ENCODE measurements at places on chromosomes 5 and 9.

DNA sequence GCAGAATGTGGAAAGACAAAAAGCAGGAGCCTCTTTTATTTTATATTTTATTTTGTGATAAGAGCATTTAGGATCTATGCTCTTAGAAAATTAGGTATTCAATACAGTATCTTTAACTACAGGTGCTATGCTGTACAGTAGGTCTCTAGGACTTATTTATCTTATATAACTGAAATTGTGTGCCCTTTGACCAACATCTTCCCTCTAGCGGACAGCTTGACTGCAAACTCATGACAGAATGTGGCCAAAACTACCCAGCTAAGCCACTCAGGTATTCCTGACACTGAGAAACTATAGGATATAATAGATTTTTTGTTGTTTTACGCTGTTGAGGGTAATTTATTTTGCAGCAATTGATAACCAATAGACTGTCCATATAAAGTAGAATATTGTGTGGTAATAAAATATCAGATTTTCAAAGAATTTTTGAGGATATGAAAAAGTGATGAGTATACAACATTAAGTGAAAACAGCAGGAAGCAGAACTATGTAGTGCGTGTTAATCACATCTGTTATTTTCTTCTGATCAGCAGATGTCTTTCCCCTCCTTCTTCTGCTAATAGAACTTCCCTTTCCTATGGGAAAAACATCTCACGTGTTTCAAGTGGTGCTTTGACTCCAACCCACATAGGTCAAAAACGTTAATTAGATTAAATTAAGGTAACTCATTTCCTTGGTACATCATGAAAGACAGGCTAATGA is 69.9 kb upstream of the SELENOP start:
- DNase-seq: no peak

DNA sequence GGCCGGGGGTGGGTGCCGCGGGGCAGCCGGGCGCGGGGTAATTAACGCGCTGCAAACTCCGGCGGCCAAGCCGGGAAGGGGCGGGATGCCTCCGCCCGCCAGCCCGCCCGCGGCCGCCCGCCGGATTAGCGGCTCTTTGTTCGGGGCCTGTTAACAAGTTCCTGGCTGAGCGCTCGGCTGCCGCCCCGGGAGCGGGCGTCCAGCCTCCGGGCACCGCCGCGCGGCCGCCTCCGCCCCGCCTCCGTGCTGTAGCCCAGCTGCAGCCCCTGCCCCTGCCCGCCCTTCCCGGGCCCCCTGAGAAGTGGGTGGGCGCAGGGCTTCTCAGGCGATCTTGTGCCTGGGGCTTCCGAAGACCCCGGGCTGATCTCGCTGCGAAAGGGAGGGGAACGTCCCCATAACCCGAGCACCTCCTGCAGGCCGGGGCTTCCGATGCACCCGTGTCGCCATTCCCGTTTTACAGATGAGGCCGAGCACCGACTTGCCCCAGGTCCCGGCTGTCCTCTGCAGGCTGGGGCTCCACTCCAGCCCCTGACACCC is 7.5 kb downstream of the UNC5A start:
- DNase-seq: no peak

GRCh38 chr5:147674411-147674810 is 108.1 kb downstream of the JAKMIP2 start:
- DNase-seq: no peak

DNA sequence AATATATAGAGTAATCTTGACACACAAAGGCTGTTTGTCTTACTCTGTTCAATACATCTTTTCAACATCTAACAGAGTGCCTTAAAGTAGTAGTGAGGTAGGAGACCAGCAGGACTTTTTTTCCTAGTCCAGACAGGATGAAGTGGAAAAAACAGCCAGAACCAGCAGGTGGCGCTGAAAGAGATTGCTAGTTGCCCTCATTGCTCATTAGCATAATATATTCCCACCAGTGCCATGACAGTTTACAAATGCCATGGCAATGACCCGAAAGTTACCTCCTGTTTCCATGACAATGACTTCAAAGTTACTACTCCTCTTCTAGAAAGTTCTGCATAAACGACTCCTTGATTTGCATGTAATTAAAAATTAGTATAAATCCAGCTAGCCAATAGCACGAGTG is 387.4 kb downstream of the ACTL7B start:
- peak; percentile 33 for DNase-seq

All from hematopoietic multipotent progenitor cell treated with erythropoietin and hydrocortisone succinate and interleukin-3 and kit ligand, for 17 days (in vitro differentiated cells).